ENCODE measurements at places on chromosomes 5 and 9.

- DNase-seq: no peak
Observed at GRCh38 chr9:83382421-83382820, 155.8 kb downstream of the FRMD3 start.

- no peak for DNase-seq
Observed at GRCh38 chr5:18213666-18214065, 579.4 kb downstream of the TAF11L14 start.

GRCh38 chr5:148805326-148806290, 20.8 kb upstream of the ADRB2 start:
- no peak for DNase-seq

DNA sequence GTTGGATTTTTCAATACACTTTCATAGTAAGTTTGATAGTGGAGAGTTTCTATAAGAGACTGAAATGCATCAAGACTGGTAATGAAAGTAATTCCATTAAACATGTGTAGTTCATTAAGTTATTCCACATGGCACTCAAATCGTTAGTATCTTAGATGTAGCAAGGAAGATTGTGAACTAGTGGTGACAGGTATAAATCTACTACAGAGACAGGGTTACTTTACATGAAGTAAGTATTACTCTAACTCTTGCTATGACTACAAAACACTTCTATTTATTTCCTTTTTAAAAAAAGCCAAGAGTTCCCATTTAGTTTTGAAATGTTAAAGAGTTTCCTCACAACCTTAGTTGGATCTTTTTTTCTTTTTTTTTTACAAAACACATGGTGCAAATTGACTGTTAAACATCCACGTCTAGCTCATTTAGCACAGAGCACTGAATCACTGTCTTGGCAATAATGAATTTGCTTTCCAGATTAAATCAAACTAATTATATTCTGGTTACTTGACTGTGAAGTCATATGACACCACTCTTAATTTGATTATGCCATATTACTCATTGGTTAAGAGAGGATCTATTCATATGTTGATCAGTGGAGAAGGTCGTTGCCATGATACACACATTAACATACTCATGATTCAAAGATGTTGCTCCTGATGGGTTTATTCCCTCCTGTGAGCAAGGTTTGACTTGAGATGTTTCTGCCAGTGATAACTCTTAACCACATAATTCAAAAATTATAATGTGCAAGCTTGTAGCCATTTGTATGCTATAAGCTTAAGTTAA, 644.8 kb downstream of the EFNA5 start:
- no peak for DNase-seq

DNA sequence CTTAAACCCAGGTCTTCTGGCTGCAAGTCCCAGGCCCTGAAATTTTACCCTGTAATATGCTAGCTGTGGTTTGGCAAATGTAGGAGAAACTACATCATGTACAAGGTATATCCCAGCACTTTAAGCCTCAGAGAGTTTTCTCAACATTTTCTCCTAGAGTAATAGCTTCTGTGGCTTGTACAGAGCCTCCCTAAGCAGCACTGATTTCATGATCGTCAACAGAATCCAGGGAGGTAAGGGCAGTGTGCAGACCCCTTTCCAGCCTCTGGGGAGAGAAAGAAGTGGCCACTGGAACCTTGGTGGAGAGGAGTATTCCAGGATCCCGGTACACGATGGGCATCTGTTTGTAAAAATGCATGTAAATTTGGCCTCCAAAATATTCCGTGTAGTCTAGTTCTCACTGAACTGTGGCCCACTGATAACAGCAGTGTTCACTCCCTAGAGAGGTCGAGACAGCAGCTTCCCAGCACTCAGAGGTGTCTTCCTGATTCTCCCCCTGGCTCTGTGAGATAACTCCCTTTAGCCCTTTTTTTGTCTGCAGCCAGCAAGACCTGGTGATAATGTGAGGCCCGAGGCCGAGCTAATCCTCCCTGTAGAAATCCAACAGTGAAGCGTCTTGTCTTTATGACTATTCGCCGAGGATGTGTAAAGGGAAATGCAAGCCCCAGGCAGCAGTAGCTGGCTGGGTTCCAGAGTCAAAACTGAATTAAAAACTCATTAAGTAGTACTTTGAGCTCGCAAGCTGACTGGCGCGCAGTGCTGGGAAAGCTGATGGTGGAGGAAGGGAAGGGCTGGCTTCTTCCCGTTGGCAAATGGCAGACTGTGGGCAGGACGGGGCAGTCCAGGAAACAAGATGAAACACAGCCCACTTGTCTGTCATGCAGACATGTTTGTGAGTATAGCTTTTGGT, 59.0 kb downstream of the MAP1B start:
- DNase-seq: no peak

- DNase-seq: no peak
Observed at GRCh38 chr9:121902461-121903135, 190.5 kb downstream of the TTLL11 start.
